OCI-LY7 (cell line): ENCODE measurements at places on chromosomes 11 and 22. TPM values are rescaled to one million over a fixed set of nuclear protein-coding genes. Genes with fewer than 3 reads are reported as not detected.

GRCh38 chr11:65658174-65659021 is 4.3 kb downstream of the RELA start:
- no peak for DNase-seq

GRCh38 chr11:119589001-119589400 is 140.0 kb downstream of the NECTIN1 start:
- no peak for DNase-seq

SEC14L2 gene
- total RNA-seq, result 0.11 and 0.18 TPM in 2 replicates

DNA sequence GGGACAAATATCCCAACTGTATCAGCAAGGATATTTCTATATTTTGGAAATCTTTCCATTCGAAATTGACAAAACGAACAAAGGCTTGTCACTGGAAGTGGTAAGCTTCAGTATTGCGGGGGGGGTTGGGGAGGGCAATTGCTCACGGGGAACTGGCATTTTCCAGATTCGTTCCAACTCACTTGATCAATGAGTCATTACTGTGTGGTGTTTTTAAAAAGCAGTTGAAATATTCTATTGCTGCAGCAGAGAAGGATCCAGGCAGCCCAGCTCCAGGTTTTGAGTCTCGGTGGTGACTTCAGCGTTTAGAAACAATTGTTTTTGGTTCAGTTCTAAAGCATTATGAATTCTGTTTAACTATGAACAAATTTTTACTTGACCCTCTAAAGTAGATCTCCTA is 33.8 kb upstream of the FBLN1 start:
- DNase-seq, result no peak

DEUP1 gene
- not detected in 2 replicates for total RNA-seq

HOATZ gene
- not detected in 2 replicates for total RNA-seq

GRCh38 chr22:24736526-24737053 is 37.9 kb downstream of the PIWIL3 start:
- DNase-seq, result no peak
